ENCODE measurements at places on chromosomes 1 and 21.

DNA sequence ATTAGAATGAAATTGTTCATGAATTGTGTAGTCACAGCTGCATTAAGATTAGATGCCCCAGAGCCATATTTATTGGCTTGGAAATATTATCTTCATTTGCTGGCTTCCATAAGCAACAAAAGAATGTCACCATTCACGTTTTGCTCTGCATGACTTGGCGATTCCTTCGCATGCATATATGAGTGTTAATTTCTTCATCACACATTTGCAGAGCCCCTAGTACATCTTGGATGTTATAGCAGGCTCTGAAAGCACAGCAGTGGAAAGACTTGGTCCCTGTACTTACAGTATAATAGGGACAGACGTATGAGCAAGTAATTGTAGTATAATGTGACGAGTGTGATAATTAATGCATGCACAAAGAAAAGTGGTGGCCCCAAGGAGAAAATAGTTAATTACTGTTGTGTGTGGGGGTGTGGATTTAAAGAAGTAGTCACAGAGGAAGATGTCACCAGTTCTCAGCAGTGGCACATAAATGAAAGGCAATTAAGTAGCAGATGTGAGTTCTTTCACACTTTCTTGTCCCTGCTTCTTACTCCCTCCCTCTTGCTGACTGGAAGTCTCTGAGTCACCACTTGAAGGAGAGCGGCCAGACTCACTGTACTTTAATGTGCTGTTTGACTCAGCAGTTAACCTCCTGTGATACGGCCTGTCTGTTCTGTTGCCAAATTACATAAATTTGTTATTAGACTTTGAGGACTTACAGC is 21.0 kb downstream of the S100A10 start:
- no peak for DNase-seq

GRCh38 chr1:23288671-23289070 is 55.4 kb downstream of the HNRNPR start:
- no peak for DNase-seq

GRCh38 chr1:221302810-221303209 is 423.6 kb downstream of the HLX start:
- no peak for DNase-seq

- no peak for DNase-seq
These were observed 56.1 kb downstream of the GADD45A start for GRCh38 chr1:67741121-67741520.

- DNase-seq = no peak
These were observed 10.0 kb upstream of the MACF1 start for GRCh38 chr1:39194398-39195051.

GRCh38 chr1:193524616-193525015 is 338.2 kb upstream of the B3GALT2 start:
- no peak for DNase-seq

DNA sequence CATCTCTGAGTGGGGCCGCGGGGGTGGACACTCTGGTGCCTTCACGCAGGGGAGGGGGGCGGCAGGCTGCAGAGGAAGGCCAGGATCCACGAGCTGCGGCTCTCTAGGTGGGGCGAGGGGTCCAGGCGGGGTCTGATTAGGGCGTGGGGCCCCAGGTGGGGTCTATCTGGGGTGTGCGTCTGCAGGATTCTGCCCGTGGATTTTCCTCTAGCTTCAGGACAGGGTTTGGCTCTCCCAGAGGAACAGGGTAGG is 6.3 kb downstream of the JMJD4 start:
- no peak for DNase-seq

DNA sequence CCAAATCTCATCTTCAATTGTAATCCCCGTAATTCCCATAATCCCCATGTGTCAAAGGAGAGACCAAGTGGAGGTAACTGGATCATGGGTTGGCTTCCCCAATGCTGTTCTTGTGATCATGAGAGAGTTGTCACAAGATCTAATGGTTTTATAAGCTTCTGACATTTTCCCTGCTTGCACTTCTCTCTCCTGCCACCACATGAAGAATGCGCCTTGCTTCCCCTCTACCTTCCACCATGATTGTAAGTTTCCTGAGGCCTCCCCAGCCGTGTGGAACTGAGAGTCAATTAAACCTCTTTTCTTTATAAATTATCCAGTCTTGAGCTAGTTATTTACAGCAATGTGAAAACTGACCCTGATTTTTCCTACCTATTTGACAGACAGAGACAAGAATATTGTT is 162.5 kb upstream of the SYT6 start:
- no peak for DNase-seq

GRCh38 chr1:160169553-160170399 is 18.4 kb downstream of the ATP1A4 start:
- DNase-seq = peak; percentile 71

- DNase-seq = no peak
These were observed 12.9 kb upstream of the TMEM125 start for GRCh38 chr1:43256675-43257570.

- DNase-seq = no peak
These were observed 73.6 kb upstream of the LRRC8B start for GRCh38 chr1:89451011-89451410.

DNA sequence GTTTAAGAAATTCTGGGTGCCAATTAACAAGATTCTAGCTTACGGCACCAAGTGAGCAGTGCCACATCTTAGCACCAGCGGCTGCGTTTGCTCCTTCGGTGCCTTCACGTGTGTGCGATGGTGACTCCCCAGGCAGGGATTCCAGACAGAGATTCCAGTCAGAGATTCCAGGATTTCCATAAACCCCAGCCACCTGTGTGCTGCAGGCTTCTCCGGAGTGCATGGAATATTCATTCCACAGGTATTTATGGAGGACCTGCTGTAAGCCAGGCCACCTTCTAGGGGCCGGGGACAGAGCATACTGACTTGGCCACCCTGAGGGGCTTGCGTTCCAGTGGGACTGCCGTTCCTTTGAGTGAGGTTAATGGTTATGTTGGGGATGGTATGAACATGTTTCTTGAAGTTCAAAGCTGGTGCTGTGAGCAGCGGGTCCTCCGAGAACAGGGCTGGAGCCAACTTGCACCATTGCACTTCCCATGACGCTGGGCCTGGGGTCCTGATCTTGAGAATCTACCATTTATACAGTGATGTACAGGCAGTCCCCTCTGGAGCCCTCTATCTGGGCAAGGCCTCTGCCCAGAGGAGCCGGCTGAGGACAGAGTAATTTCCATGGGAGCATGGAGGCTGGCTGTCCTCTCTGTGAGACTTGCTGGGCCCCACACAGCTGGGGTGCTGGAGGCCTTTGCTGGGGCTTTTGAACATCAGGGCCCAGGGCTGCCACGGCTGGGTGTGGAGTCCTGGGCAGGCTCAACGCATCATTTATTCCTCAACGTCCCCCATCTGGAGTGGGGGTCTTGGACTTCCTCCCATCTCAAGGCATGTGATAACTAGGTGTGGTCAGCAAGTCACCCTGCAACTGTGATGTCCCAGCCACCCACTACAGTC is 58.8 kb upstream of the AJAP1 start:
- DNase-seq = no peak
